Fibroblast of skin of abdomen (primary cell): ENCODE measurements at places on chromosomes 13 and 19.

- no peak for DNase-seq
Measured at GRCh38 chr19:40025938-40026596, 29.2 kb downstream of the ZNF546 start.

GRCh38 chr19:43939557-43940260, 4.6 kb upstream of the ZNF45 start:
- no peak for DNase-seq

GRCh38 chr13:61463024-61463423, 47.4 kb upstream of the PCDH20 start:
- DNase-seq, result no peak

GRCh38 chr19:23440207-23440606, 44.9 kb upstream of the ZNF91 start:
- no peak for DNase-seq

DNA sequence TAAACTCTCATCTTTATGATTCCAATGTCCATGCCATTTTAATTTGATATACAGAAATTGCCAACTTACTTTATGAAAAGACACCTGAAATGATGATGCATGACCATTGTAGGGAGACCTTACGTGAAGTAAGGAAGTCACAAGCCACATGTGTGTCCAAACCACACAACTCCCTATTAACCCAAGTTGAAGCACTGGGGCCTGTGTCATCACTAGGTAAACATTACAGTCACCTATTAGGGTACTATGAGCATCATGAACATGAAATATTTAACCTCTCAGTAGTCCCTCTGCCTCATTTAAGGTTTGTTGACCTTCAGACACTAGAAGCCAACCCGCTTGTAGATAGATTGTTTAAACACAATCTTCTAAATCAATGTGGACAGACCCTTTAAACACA, 576.9 kb downstream of the IRS2 start:
- DNase-seq, result no peak

GRCh38 chr13:109794095-109794494, 7.7 kb upstream of the IRS2 start:
- DNase-seq, result no peak

DNA sequence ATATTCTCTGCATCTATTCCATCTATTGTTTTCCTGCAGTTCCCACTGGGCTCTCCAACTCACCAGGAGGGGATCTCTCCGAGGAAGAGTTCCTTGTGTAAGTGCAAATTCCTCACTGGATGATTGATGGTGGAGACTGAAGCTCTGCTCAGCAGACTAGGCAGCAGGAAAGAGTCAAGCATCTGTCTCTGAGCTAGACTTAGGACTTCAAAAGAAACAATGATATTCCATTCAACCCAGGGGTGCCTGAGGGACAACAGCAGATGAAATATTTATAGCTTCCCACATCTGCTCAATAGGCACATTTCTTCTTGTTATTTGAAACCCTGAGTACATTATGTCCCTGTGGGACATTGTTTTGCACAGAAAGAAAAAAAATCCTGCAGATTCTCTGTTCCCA, at the start of the genes OR7A5 and OR7C1:
Gene OR7A5, minus strand, starts transcription at position 175 of the 400 bp plus-strand sequence. CDS start 6,944 bp downstream, outside the sequence.
Gene OR7C1, minus strand, starts transcription at position 175 of the 400 bp plus-strand sequence. CDS start 35,049 bp downstream, outside the sequence.
- peak; percentile 1 for DNase-seq

- no peak for DNase-seq
Measured at GRCh38 chr13:98534821-98535220, 42.1 kb downstream of the STK24 start.

GRCh38 chr19:50624949-50625600, 14.6 kb downstream of the SYT3 start:
- DNase-seq, result no peak

GRCh38 chr19:35392742-35393715, 22.2 kb downstream of the GPR42 start:
- DNase-seq, result no peak

- DNase-seq, result no peak
Measured at GRCh38 chr19:52603558-52604207, 33.6 kb downstream of the ZNF701 start.

DNA sequence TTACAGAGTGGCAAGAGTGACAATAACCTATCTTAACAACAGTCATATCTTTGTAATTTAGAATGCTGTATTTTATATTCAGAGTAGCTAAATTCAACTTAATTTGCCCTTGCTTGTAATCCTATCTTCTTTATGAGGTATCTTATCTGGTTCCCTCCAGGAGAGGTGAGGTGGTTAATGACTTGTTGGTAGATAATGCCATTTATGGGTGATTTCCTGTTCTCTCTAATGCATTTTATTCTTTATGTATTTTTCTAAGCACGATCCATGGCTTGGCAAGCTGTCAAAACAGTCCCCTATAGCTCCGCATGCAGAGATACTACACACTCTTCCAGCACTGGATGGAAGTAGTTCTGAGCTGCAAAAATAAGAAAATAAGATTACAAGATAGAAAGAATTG, 267.9 kb downstream of the LMO7 start:
- DNase-seq, result no peak

DNA sequence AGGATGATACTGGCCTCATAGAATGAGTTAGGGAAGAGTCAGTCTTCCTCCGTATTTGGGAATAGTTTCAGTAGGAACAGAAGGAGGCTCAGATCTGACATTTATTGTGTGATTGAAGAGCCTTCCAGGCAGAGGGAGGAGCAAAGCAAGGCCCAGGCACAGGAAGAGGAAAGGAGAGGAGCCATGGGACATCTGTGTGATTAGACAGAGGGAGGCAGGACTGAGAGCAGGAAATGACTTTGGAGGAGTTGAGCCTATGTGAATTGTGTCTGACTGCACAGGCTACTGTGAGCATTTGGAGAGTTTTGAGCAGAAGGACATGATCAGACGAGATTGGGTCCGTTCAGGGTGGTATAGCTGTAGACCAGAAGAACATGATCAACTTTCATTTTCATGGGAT, 8.5 kb downstream of the SIGLEC7 start:
- DNase-seq, result no peak

DNA sequence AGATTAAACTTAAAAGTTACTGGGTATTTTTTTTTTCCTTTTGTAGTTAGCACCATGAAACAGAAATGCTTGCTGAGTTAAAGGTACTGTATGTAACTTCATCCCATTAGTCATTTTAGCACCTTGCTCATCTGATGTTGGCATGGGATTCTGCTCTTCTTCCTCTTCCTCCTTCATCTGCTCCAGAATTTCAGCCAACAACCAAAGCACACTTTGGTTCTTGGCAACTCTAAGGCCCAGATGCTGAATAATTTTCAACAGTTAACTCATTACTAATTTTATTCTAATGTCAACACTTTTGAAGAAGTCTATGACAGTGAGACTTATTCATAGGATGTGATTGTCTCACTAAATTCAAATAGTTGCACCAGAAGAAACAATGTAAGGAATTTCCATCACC, 359.2 kb downstream of the KCTD12 start:
- peak; percentile 16 for DNase-seq

- DNase-seq, result no peak
Measured at GRCh38 chr19:58573658-58574164, 576 bp upstream of the MZF1 start.

GRCh38 chr19:50669302-50670101, 20.3 kb downstream of the C19orf81 start:
- peak; percentile 6 for DNase-seq

DNA sequence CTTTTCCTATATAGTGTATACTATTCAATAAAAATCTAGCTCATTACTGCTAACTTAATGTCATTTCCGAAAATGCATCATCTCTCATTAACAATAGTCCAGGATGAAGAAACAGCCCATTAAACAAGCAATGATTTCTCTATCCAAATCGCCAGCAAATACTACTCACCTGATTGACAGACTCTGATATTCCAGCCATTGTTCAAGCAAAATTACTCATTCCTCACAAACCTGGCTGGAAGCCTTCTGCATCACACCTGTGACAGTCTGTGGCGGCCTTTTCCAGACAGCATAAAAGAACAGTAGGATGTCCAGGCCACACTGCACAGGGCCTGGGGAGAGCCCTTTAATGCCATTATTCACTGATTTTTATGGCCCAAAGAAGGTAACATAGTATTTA, 115.9 kb downstream of the ABCC4 start:
- no peak for DNase-seq

GRCh38 chr13:100565286-100565685, 23.3 kb downstream of the GGACT start:
- no peak for DNase-seq

DNA sequence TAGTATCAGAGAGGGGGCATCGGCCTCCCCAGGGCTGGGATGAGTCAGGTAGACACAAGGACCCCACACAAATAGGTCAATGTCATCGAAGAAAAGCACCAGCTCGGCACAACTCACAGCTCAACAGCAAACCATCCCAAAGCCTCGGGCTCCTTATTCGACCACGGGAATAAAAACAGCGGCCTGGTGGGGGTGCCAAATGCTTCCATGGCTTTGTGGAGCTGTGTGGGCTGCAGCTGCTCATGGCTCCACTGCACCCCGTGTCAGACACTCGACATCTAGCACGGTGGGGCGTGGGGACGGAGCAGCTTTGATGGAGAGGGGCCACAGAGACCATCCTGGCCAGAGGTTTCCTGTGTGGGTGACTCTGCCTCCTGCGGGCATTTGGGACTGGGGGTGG, 212.5 kb upstream of the SOX1 start:
- no peak for DNase-seq

GRCh38 chr19:39158646-39159260, 33.2 kb downstream of the PAK4 start:
- DNase-seq, result no peak

- DNase-seq, result no peak
Measured at GRCh38 chr19:33187183-33187540, 7.0 kb upstream of the LRP3 start.

- no peak for DNase-seq
Measured at GRCh38 chr13:62302341-62302740, 886.7 kb upstream of the PCDH20 start.

GRCh38 chr13:70893832-70894231, 785.6 kb upstream of the KLHL1 start:
- no peak for DNase-seq

GRCh38 chr19:39498798-39499642, at the start of gene DLL3:
TSS of gene DLL3 (plus strand) at chr19:39498947. CDS start at chr19:39498975, 28 bp downstream.
- DNase-seq, result no peak

GRCh38 chr19:14089662-14090508, 666 bp downstream of the SAMD1 start:
- DNase-seq, result peak; percentile 65

DNA sequence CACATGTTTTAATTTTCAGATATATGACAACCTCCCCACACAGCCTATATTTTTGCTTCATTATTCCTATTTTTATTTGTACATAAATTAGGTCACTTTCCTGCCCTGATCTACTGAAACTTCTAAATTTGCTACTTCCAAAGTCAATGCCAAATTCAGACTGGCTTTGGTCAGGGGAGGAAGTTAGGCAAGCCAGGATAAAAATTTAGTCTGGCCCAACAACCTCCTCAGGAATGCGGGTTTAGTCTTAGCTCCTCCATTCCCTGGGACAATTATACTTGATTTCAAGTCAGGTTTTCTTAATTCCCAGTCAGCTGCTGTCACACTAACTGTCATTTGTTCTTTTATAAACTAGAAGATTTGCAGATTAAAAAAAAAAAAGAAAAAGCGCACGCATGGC, 84.3 kb downstream of the TM9SF2 start:
- no peak for DNase-seq

- DNase-seq, result no peak
Measured at GRCh38 chr19:29928831-29929230, 13.2 kb upstream of the URI1 start.

DNA sequence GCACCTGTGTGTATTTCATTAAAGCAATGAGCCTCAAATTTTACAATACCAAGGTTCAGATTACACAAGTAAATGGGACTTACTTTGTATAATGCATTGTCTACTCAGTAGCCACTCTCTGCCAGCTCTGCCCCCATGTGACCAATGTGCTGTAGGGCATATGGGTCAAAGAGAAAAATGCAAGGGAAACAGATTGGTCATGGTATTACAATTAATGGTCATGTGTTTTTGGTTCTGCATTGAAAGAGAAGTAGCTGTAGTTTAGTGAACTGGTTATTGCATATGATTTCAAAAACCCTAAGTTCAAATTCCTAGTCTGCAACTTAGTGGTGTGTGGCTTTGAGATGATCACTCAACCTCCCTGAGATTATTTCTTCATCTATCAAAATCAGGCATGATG, 545.4 kb downstream of the SUCLA2 start:
- DNase-seq, result no peak

- DNase-seq, result peak; percentile 14
Measured at GRCh38 chr13:85728811-85729210, 70.4 kb downstream of the SLITRK6 start.

DNA sequence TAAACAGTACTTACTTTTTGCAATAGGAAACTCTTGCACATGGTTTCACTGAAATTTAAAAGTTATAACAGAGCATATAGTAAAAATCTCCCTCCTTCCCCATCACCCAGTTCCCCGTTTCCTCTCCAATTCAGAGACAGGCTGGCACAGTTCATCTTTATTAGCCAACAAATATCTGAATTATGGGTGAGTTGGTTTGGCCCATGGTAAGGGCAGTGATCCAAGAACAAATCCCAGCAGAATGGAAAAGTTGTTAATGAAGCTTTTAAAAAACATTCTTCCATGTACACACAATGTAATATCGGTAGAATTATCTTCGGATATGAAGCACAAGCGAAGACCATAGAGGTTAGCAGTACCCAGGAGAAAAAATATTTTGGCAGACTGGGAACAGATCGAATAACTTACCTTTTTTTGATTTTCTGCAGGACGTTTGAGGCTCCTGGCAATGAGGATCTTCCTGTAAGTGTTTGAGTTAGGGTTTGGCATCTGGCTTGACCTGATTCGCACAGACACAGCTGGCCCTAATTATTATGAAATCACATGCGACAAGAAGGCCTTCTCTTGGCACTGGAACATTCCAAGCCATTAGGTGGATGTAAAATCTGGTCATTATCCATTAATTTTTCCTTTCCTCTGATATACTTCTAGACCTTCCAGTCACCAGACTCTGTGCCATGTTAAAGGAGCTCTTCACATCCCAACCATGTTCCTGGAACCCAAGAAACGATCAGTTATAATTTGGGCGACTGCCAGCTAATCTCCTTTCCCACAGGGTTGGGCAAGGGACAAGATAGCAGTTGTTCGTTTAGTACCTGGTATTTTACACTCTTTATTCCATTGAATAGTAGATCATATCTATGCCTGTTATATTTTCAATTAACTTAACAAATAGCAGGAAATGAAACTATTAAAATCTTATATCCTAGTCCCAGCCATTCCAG, 139.4 kb upstream of the TSC22D1 start:
- no peak for DNase-seq

DNA sequence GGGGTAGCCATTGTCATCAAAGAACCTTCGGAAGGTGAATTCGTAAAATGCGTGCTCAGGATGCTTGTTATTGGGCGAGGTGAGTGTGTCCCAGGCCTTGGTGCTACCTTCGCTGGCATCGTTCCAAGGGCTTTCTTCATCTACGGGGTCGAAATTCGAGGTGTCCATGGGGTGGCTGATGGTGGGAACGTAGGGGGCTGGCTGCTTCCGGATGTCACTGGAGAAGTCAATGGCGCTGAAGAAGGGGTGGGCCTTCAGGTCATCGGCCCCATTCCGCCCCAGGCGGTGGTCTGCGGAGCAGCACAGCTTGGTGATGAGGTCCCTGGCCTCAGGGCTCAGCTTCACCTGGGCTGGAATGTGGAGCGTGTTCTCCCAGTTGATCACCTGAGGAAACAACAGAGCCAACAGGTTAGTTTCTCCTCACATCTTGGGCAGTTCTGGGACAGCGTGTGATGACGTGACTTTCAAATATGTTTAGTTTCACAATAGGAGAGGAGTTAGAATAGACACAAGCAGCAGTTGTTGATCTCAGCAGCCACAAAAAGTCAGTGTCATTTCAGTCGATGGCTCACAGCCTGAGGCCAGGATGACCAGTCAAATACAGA, 72.5 kb upstream of the XPO4 start:
- no peak for DNase-seq

- peak; percentile 99 for DNase-seq
Measured at GRCh38 chr13:48775804-48776203, 122.1 kb downstream of the CYSLTR2 start.

- DNase-seq, result peak; percentile 21
Measured at GRCh38 chr19:4172861-4173473, 9.4 kb downstream of the SIRT6 start.
